ENCODE measurements at places on chromosomes 3 and 15. TPM values are rescaled to one million over a fixed set of nuclear protein-coding genes. Genes with fewer than 3 reads are reported as not detected.
A peak's percentile ranks its signal among the peaks of the same experiment; 100 is the strongest.

DNA sequence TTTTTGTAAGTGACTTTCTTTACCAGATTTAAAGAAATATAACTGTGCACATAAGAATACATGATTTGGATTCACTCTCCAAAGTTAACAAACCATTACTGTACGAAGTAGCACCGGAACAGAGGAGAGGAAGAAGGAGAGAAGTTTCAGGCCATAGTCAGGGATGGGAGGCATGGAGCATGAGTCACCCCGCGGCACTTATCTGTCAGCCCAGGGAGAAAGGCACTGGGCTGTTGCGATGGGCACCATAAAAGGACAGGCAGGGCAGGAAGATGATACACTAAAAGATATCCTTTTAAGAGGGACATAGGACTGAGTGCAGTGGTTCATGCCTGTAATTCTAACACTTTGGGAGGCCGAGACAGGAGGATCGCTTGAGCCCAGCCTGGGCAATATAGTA, 37.0 kb downstream of the TTC23 start:
- DNase-seq, result peak; percentile 35

- DNase-seq, result no peak
These were observed 61.7 kb upstream of the ITGA11 start for GRCh38 chr15:68493629-68494028.

- DNase-seq, result no peak
These were observed 1264.3 kb upstream of the ALCAM start for GRCh38 chr3:104102386-104102785.

DNA sequence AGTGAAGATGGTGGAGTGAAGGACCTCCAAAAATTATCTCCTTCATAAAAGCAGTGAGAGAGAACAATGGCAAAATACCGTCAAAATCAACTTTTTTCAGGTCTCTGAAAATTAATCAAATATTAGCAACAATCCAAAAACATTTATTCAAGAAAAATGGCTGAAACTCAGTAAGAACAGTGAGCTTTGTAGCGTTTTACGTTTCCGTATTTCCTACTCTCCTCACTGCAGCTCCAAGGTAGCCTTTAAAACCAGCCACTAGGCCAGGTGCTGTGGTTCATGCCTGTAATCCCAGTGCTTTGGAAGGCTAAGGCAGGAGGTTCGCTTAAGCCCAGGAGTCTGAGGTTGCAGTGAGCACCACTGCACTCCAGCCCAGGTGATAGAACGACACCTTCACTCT, 38.5 kb downstream of the ATP10A start:
- no peak for DNase-seq

DNA sequence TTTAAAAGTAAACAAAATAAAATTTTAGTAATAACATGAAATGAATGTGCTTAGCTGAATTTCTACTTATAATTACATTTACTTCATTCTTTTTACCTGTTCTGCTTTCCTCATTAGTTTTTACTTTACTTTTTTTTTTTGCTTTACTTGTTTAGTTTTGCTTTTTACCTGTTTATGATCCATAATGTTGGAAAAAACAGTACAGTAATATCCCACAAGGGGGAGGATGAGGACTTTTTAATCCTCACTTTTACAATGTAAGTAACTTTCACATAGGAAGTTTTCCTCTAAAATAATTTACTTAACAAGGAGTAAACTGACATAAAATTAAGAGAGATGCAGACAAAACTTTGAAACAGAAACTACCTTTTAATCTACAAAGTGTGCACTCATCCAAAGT, 268.7 kb downstream of the TBC1D5 start:
- no peak for DNase-seq

DNA sequence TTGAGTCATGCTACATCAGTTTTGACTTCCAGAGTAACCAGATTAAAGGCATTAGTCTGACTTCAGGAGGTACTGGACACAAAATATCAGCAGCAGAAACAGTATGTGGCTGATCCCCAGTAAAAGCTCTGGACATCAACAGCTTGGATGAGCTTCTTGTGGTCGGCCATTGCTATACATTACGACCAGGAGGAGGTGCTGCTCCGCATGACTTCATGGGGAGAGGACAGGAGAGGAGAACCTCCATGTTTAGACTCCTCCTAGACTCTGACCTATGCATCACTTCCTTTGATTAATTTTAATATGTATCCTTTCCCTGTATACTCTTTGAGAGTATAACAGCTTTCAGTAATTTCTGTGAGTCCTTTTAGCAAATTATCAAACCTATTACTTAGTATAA, 285.6 kb upstream of the ARHGEF26 start:
- DNase-seq, result no peak

DNA sequence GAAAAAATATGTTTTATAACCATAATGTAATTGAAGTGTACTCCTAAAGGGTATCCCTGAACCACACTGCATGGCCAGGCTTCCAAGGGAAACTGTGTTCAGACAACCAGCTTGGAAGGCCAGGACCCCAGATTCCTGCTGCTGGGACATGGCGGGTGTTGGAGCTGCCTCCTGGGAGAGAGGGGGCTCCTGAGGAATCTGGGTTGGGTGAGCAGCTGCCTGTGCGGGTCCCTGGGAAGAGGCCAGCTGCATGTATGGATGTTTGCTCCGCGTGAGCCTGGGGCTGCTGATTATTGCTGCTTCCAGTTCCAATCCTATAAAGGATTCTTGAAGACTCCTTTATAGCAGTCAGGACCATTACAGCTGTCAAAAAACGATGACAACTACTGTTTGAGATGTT, 348.6 kb upstream of the ICE2 start:
- no peak for DNase-seq

- no peak for DNase-seq
These were observed 420.5 kb upstream of the NAALADL2 start for GRCh38 chr3:174438501-174439145.

DNA sequence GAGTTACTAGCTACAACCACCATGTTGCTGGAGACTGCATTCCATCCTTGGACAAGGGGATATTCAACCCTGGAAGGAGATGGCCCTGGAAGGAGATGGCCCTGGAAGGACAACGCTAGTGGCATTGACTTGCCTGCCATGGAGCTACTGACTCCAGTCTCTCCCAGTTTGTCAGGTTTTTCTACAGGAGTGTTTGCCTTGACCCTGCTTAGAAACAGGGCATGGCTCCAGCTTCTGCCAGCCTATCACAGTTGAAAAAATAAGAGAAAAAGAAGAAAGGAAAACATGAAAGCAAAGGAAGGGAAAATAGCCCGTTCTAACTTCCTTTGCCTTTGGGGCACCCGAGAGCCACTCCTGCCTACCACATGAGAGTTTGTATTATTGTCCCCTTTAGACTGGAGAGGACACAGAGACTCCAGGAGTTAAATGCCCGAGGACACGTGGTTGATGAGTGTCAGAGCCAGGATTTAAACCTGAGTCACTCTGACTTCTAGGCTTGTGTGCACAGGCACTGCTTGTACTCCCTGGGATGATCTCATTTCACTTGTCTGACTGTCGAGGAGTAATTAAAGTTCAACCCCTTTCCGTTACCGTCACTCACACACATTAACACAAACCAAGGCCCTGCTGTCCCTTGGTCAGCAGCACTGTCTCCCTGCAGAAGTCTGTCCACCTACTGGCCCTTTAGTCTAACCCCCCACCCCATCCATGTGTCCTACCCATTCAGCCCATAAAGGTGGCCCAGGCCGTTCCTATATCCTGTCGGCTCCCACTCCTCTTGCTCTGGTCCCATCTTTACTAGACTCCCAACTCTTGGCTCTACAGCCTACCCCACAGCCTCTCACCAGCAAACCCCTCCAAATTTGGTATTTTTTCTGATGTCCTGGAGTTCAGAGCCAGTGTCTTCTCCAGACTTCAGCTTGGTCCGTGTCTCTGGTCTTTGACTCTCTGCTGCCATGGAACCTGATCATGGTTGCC, 46.1 kb downstream of the C2CD4A start:
- no peak for DNase-seq

DNA sequence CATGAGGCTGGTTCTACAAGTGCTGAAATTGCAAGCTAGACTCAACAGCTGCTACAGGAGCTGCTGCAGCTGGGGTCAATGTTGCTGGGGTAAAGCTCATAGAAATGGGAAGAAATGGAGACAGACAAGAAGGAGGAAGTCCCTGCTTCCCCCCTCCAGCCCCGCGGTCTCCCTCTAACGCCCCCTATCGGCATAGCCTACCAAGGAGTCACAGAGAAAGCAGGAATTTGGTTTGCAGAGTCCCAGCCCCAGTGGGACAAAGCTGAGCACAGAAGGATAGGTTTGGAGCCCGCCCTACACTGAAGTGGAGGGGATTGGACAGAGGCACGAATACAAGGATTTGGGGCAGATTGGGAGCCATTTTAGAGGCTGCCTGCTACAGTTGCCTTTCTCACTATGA, 176.9 kb upstream of the ANKRD28 start:
- DNase-seq, result no peak

DNA sequence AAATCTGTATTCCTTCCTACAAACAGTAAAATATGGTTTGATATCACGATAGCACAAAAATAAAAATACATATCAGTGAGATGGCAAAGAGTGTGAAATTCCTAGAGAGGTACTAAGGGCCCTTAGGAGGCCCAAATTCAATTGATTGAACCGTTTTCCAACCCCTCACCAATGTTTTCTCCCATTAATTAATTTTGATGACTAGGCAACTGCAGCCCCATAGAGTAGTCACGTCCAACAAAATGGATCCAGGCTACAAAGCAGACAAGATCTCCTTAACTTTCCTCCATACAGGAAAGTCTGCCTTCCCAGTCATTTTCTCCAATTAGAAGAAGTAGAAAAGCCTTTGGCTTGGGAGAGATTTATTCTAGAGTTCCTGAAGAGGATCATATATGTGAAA, 193.9 kb downstream of the PLOD2 start:
- DNase-seq, result no peak

- DNase-seq, result no peak
These were observed 17.2 kb upstream of the SPG21 start for GRCh38 chr15:65006876-65007275.

DNA sequence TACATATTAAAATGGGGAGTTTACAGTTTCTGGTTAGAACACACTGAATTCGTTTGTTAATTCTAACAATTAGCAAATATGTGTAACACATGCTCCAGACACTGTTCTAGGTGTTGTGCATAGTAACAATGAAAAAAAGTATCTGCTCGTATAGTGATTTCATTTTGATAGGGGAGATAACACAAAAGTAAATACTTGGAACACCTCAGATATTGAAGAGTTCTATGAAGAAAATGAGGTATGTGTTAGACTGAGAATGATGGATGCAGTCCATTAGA, 6.8 kb upstream of the TMF1 start:
- no peak for DNase-seq

DNA sequence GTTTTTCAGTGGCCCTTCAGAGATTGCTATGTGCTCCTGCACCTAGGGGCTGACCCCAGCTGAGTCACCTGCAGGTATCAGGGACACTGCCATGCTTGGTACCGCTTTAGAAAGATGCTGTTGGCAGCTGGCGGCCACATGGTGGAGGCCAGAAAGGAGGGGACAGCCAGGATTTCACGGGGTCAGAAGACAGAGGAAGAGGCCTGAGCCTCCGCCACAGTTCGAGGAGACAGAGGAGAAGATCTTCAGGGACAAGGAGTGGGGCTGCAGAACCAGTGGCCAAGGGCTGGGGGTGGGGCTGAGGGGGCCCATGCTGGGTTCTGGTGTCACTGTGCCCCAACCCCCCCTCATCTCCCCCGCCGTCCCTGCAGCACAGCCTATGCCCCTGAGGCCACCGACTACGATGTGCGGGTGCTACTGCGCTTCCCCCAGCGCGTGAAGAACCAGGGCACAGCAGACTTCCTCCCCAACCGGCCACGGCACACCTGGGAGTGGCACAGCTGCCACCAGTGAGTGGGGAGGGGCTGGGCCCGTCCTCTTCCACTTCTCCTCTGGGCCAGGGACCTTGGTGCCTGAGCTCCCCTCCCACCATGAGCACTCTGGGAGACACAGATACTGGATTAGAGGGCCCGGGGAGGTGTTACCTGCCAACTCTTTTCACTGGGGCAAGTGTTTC, 19.9 kb downstream of the LOXL1 start:
- no peak for DNase-seq

- no peak for DNase-seq
These were observed 27.6 kb upstream of the GAP43 start for GRCh38 chr3:115595611-115596275.

GRCh38 chr15:74891469-74891868, 1.6 kb downstream of the MPI start:
- DNase-seq, result no peak

DNA sequence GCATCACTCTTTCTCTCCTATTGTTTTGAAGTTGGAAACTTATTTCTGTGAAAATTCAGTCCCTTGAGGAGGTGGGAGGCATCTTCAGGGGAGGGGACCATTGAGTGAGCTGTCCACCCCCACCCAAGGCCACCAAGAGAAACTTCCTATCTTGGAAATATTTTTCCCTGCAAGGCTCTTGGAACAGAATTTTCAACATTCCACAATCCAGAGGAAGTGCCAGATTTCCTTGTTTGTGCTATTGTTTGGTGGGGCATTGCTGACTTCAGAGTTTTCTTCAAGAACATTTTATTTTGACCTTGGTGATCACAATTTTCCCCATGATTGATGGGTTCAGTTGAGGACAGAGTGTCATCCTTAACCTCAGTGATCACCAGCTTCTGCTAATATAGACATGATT, 12.0 kb downstream of the DNASE1L3 start:
- DNase-seq, result no peak

- no peak for DNase-seq
These were observed 135.0 kb downstream of the TJP1 start for GRCh38 chr15:29687204-29687815.

DNA sequence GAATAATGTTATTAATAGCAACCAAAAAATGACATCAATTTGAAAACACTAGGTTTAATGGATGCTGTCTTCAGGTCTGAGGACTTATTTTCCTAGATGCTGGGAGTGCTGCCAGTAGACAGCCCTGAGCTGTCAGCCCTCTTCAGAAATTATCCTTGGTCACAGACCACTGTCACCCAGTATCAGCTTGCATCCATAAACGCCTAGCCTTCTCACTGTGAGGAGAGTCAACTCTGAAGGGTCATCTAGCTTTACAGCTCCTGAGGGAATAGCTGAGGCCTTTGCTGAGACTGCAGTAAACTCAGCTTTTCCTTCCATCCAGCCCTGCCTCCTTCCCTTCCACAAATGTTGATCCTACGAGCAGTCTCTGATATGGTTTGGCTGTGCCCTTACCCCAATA, 19.4 kb upstream of the MNS1 start:
- DNase-seq, result no peak

GRCh38 chr3:52829906-52830463, 487 bp downstream of the ITIH4 start:
- no peak for DNase-seq

DNA sequence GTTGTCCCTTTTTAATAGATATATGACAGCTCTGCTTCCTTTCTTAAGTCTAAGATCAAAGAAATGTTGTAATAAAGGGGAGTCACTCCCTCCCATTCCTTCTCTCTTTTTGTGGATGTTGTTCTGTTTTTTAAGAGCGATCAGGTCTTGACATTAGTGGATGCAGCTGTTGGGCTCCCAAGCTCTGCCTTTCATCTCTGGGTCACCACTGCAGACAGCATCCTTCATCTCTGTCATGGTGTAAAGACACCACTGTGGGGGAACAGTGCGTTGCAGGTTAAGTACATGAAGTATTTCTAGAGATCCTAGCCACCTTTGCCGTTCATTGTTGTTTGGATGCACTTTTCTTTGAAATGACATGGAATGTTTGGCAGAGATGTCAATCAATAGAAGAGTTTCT, 17.7 kb downstream of the FNDC3B start:
- no peak for DNase-seq

GAP43 gene
- total RNA-seq, result 1.4 TPM

TERB2 gene
- not detected for total RNA-seq

ADCY5 gene
- total RNA-seq, result 242 TPM

LTK gene
- 0.28 TPM for total RNA-seq

AP3B2 gene
- total RNA-seq, result not detected

B3GALNT1 gene
- total RNA-seq, result 84.7 TPM

HYKK gene
- total RNA-seq, result 4.4 TPM

TRIM42 gene
- total RNA-seq, result not detected

KCNH8 gene
- 0.11 TPM for total RNA-seq

MEX3B gene
- total RNA-seq, result 3.2 TPM

CTXND1 gene
- total RNA-seq, result 0.11 TPM

PROK2 gene
- 0.57 TPM for total RNA-seq
